HS-5 (cell line): ENCODE measurements at places on chromosomes 7 and 10.

- peak; percentile 48 for DNase-seq
Measured at GRCh38 chr7:41567731-41568114, 135.2 kb downstream of the INHBA start.

- DNase-seq, result no peak
Measured at GRCh38 chr10:121113385-121113696, 262.2 kb downstream of the WDR11 start.

DNA sequence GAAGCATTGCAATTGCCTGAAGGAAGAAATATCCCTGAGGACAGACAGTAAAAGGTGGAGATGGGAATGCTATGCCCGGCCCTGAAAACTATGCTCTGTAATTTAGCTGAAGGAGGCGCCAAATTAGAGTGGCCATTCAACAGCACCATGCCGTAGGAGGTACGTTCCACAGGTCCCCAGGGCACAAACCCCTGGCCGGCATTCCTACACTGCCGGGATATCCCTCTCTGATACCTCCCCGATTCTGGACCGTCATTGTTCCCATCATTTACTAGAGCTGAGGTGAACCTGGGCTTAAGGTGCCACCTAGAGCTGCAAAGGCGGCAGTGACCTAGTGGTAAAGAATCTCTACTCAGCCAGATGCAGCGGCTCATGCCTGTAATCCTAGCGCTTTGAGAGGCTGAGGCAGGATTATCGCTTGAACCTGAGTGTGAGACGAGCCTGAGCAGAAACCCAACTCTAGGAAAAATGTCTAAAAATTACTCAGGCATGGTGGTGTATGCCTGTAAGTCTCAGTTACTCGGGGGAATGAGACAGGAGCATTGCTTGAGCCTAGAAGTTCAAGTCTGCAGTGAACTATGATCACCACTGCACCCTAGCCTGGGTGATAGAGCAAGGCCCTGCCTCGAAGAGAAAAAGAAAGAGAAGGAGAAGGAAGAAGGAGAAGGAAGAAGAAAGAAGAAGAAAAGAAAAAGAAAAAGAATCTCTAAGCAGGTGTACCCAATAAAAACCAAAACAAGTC is 53.0 kb upstream of the TNKS2 start:
- no peak for DNase-seq

DNA sequence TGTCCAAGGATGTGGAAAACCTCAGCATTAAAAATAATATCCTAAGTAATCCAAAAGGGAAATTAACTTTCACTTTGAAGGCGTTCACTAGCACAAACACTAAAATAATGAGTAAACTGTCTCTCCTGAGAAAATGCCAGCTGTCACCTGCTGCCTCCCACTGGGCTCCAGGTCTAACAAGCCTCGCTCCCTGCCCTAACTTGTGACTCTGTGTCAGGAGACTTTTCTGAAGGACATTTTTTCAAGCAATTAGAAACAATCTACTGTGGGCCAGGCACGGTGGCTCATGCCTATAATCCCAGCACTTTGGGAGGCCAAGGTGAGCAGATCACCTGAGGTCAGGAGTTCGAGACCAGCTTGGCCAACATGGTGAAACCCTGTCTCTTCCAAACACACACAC is 72.8 kb upstream of the GLCCI1 start:
- no peak for DNase-seq

- DNase-seq, result no peak
Measured at GRCh38 chr10:7744307-7744706, 41.2 kb downstream of the ITIH2 start.

GRCh38 chr10:89940076-89940475 is 238.7 kb downstream of the KIF20B start:
- DNase-seq, result no peak

DNA sequence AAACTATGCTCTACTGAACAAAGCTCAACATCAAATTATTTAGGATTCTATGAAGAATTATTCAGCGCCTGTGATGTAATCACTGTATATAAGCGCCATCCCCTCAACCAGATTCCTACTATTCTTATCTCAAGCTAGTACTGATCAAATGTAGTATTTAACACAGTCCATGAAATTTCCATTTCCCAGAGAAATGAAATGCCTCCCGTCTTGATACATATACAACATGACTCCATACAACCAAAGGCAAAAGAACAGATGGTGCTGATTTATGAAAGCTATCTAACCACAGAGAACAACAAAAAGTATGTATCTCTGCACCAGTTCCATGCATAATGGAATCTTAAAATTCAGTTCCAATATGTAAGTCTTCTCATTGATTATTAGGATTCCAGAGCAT is 406.1 kb downstream of the PARD3 start:
- no peak for DNase-seq

GRCh38 chr7:69448071-69448470 is 150.2 kb upstream of the AUTS2 start:
- DNase-seq, result no peak

DNA sequence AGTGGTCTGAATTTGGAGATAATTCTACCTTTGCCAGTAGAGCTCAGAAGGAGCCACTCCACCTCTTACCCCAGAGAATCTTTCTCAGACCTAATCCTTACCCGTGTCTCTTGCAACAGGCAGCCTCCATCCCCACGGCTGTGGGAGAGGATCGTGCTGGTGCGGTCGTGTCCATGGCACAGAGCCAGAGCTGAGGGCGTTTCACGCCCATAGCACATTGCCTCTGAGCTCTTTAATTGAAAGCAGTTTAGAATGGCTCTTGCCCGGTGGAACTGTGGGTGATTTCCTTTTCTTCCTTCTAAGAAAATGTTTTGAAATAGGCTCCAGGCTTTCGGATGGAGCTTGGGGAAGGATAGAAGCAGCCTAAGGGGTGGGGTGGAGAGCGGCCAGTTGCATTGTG is 41.5 kb downstream of the PRF1 start:
- DNase-seq, result no peak

- no peak for DNase-seq
Measured at GRCh38 chr7:90401989-90402388, 1.3 kb upstream of the CLDN12 start.

GRCh38 chr7:33073243-33073642 is 10.7 kb upstream of the NT5C3A start:
- no peak for DNase-seq

DNA sequence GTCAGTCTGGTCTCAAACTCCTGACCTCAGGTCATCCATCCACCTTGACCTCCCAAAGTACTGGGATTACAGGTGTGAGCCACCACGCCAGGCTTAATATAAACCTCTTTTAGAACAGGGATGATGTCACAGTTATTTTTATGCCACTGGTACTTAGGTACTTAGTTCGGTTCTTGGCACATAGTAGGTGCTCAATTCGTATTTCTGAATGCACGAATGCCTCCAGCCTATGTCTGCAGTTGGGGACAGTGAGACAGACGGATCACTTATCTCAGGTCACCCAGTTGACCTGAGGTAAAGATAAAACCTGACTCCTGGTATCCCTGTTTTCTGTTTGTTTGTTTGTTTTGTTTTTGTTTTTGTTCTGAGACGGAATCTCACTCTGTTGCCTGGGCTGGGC is 6.1 kb upstream of the NAT16 start:
- no peak for DNase-seq

DNA sequence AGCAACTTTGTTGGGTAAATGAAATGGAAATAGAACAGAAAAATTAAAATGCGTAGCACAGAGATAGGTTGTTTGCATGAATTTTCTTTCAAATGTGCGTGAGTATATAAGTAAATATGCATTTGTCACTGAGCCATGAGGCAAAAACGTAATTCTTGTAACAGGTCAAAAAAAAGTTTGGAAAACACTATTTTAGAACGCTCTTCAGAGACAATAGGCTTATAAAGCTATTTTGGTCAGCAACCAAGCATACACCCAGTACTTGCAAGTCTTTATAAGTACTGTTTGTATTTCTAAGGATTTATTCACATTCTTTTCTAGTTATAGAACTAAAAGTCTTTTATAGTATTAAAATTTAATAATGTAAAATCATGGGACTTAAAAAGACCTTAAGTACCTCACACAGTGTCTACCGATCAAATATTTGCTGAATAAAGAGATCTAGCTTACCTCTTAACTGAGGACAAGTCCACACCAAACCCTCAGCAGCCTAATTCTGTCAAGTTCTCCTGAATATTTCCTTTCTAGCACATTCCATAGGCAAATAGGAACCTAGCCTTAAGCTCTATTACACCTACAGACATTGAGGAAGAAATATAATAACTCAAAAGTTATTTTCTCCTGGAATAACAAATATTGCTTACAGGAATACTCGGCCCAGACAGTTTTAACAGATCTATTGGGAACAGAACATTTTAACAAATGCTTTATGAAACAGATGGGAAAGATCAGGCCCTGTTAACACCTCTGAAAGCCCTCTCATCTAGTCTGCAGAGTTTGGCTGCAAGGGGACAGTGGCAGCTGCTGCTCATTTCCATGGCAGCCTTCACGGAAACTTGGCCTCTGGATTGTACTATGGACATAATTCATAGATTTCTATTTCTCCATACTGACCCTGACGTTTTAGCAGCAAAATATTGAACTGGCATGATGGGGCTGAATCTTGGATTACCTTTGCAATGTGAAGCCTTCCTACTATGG is 8.8 kb downstream of the CRPPA start:
- no peak for DNase-seq

DNA sequence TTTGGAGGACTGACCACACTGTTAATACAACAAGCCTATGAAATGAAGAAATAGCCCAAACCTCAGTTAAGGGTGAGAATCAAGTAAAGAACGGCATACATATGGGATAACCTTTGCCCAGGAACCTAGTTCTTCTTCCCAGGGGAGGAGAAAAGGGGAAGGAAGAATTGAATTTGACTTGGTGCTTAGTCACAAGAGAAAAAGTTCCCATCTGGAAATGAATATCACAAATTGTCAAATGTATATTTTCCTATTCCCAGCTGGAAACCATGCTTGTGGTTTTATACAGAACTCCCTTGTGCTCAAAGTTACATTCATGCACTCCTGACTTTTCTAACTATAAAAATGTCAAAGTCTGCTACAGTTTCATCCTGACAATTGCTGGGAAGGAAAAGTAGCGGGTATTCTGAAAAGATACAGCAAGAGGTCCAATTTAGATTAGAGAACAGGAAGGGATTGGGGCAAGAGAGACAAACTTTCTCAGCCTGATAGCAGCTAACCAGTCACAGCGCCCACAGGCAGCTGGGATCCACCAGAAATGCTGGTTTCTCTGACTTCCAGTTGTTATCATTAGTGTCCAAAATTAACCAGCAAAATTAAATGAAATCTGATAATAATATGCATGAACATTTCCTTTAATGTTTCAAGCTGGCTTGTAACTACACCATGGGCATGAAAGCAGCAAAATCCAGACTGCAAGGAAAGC is 18.6 kb upstream of the GSAP start:
- no peak for DNase-seq

DNA sequence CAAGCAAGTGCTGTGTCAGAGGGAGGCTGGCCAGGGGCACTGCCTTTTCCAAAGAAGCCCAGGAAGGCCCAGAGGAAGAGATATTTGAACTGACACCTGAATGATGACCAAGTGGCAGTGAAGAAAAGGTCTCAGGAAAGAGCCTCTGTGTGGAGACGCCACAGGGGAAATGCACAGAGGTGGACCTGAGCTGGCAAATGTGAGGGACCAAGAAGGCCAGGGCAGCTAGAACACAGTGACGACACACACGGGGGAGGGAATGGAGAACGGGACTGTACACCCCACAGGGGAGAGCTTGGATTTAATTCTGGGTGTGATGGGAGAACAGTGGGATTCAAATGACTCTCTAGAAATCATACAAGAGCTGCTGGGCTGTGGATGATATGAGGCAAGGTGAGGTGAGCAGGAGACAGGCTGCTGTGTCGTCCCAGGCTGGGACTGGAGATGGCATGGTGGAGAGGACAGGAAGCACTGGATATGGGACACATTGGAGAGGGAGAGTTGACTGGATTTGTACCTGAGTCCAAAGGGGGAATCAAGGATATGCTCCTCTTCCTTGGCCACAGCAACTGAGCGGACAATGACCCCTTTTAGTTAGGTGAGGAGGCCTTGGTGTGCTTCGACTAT is 84.2 kb upstream of the DDC start:
- no peak for DNase-seq

DNA sequence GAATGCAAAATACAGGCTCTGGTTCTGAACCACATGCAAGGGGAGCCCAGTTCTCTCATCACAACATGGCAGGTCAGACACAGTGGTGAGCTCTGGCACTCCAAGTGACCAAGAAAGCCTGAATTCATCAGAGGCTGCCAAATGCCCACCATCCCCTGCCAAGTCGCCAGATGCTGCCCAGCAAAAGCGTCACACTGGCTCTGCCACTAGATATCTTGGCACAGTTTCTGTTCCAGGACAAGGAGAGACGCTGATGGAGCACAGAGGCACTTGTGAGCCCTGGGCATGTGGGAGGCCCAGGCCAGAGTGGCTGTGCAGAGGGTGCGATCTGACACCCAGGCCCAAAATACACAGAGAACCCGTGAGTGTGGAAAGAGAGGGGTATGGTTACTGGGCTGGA is 57.8 kb downstream of the GAD2 start:
- DNase-seq, result no peak

DNA sequence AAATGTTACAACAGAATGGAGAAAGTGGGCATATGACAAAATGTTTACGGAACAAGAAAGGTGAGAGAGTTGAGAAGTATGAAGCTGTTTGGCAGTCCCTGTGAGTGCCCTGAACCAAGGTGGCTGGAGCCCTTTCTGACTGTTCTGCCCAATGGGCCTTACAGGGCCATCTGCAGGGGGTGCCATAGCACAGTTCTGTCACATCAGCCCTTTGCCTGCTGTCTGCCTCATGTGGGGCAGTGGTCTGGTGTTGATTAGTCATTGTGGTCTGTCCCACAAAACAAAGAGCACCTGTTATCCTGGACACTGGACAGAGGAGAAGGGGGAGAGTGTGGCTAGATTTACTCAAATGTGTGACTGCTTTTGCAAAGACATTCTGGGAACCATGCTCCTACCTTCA is 51.5 kb upstream of the OSBPL3 start:
- DNase-seq, result no peak

- no peak for DNase-seq
Measured at GRCh38 chr7:72266771-72267170, 145.4 kb downstream of the CALN1 start.

GRCh38 chr10:29501692-29502091 is 133.1 kb downstream of the SVIL start:
- peak; percentile 74 for DNase-seq

- peak; percentile 28 for DNase-seq
Measured at GRCh38 chr7:105268511-105269392, 120.0 kb downstream of the SRPK2 start.

DNA sequence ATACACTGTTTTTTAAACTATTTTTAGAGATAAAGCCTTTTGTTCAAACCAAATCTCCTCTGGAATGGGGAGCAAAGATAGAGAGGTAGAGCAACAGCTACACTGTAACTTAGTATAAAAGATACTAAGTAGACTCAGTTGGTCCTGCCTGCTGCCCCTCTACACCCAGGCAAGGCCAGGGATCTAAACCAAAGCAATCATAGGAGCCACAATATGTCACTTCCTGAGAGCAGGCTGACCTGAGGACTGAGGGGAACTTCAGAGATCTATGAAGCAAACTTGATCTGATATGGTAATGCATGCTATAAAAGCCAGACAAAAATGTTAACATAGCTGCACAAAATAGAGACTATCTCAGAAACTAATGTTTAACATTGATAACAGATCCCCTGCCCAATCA is 7.0 kb upstream of the TRDMT1 start:
- DNase-seq, result no peak

GRCh38 chr10:10816447-10816846 is 201.2 kb upstream of the CELF2 start:
- DNase-seq, result peak; percentile 18

GRCh38 chr10:90612276-90612675 is 245.6 kb downstream of the HTR7 start:
- no peak for DNase-seq
